Skin of body (tissue), 3 donors: ENCODE measurements at places on chromosomes 7 and 10. TPM values are rescaled to one million over a fixed set of nuclear protein-coding genes. Genes with fewer than 3 reads are reported as not detected.

DNA sequence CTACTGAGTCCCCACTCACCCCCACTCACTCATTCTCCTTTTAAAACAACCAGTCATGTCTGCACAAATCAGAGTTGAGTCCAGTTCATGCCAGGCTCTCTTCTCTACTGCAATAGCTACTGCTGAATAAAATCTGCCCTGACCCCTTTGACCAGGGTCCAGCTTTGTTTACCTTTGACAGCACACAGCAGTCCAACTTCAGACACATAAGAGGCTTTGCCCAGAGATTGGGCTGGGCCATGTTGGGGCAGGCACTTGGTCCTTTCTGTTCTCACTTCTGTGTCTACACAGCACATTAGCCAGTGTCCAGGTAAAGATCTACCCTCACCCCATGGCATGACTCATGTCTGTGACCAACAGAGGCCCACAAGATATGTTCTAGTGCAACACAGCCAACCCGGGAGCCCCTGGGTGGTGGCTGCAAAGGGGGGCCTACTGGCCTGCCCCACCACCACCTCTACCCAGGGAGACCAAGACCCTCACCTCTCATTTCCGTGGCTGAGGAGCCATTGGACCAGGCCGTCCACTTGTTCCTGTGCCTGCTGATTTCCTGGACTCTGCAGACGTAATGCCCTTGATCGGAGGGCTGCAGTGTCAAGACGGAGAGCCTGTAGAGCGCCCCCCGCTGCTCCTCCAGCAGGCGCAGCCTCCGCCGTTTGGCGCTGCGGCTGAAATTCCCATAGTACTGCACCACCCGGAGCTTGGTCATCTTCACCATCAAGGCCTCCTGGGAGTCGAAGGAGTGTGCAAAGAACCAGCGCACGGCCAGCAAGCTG is 8.0 kb downstream of the VSTM4 start:
- DNase-seq, result no peak

RUFY2 gene
- total RNA-seq, result 33.3 TPM

DNA sequence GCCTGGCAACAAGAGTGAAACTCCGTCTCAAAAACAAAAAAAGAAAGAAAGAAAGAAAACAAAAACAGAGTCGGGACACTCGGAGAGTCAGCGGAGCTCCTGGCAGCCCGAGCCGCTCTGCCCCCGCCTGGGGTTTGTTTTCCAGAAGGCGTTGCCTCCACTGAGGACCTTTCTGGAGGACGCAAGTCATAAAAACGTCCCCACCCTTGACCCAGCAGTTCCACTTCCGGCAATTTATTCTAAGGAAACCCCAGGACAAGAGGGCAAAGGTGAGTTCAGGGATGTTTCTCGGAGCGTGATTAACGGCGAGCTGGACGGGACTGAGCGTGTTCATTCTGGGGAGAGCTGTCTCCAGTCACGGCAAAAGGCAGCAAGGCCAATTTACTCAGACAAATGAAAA is 27.0 kb upstream of the SUN1 start:
- DNase-seq, result no peak

MYL10 gene
- total RNA-seq, result 3.2 TPM

DNA sequence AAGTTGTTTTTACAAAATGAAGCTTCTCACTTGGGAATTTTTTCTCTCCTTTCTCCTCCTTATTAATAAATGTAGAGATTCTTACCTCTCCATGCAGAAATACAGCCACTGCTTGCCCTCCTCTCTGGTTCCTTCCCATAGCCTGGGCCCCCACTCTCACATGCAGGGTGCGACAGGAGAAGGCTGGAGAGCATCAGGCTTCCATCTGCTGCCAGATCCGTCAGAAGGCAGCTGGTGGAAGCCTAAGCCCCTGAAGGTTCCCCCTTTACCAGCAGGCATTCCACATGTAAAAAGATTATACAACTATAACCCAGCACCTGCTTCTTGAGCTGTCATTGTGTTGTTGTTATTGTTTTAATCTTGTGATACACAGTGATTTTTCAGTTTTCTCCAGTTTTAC is 314.2 kb downstream of the LHFPL3 start:
- no peak for DNase-seq

NFE2L3 gene
- total RNA-seq, result 12.3 TPM

GRCh38 chr7:42070068-42070467 is 166.9 kb downstream of the GLI3 start:
- DNase-seq, result no peak

GRCh38 chr7:129670656-129671055 is 59.1 kb downstream of the NRF1 start:
- DNase-seq, result no peak
